Inflammatory macrophage treated with lipopolysaccharide for 4 hours (primary cell): ENCODE measurements at places on chromosomes 13 and 19.

- no peak for DNase-seq
Measured at GRCh38 chr13:59447846-59448620, 715.7 kb downstream of the DIAPH3 start.

GRCh38 chr13:98307463-98308085, 130.5 kb upstream of the RNF113B start:
- DNase-seq = no peak

GRCh38 chr19:48479686-48480085, 10.5 kb downstream of the CYTH2 start:
- DNase-seq = no peak

DNA sequence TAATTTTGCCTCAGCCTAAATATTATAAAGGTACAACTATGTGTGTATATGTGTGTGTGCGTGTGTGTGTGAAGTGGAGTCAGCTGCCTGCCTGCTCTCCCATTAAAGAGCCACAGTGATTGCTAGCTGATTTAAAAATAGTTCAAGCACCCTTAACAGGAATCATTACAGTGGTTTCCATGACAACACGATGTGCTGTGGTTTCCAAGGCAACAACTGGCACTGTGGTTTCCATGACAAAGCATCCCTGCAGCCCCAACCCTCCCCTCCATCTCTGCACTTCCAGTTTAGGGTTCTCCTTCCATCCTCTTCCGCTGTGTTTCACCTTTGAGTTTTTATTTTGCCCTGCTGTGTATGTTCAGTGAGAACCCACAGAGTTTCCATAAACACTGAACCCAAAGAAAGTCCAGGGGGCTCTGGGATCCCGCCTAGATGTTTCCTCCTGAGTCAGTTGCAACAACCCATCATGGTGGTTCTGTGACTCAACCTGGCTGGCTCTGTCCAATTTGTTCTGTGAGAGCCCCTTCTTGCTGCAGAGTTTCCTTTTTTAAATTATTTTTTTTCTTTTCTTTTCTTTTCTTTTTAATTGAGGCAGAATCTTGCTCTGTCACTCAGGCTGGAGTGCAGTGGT, 7.1 kb upstream of the PNMA8A start:
- no peak for DNase-seq

- no peak for DNase-seq
Measured at GRCh38 chr13:51723529-51723928, 80.4 kb downstream of the DHRS12 start.
